Ascending aorta (tissue), 2 donors: ENCODE measurements at places on chromosomes 11 and 22.

GRCh38 chr22:50315289-50316113 is 8.1 kb upstream of the PLXNB2 start:
- no peaks in the 10 kb centered on the region for H3K27me3 ChIP-seq
- DNase-seq: no peak
- no peak overlapping the region for H3K4me3 ChIP-seq

DNA sequence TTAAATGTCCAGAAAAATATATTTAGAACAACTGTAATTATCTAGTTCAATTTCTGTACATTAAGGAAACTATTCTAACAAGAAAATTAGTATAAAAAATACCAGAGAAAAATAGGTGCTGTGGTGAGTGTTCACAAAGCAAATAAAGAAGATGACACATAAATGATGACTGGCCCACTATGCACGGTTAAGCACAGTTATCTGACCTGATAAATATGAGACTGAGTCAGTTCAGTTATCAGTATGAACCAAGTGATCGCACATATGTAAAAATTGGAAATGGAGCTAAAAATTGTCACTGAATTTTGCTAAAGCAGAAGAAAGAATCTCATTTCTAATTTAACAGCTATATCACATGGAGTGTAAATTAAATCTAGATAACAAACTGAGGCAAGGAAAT is 18.8 kb upstream of the MAML2 start:
- no peaks in the 10 kb centered on the region for H3K27me3 ChIP-seq
- H3K4me3 ChIP-seq: no peak overlapping the region
- H3K36me3 ChIP-seq: peaks cover 33% of the 10 kb centered on the region
- H3K27ac ChIP-seq: no peak overlapping the region
- no peaks in the 10 kb centered on the region for H3K4me1 ChIP-seq

DNA sequence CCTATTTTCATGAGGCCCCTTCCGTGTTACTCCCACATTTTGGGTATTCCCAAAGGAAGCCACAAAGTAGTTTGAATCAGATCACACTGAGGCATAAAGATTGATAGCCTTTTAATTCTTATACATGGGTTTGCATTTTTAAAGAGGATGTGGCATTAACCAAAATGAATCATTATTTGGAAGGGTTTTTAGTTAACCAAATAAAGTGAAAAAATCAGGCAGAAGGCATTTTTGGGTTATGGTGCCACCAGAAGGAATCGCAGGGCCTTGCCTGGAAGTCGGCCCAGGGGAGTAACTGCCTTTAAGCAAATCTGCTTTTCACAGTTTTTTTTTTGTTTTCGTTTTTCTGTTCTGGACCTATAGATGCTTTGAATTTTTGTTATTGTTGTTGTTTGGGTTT is 55.4 kb downstream of the HSD17B12 start:
- peaks cover 35% of the 10 kb centered on the region for H3K4me1 ChIP-seq
- no peak for DNase-seq
- peak overlapping the region; percentile 79 for H3K27ac ChIP-seq
- no peaks in the 10 kb centered on the region for H3K27me3 ChIP-seq
- peak overlapping the region; percentile 24 for H3K4me3 ChIP-seq

DNA sequence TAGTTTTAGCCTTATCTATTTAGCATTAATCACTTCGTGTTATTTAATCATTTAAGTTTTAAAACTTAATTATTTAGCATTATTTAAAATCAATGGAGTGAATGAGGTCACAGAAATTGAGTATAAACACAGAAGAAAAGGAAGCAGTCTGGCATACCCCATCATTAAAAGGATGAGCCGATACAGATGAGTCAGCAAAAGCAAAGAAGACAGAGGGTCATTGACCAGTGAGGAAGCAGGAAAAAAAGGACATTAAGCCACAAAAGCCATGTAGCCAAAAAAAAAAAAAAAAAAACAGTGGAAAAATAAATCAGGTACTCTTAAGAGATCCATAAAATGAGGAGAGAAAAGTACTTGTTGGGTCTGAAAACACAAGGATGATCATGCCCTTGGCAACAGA is 71.5 kb downstream of the TYR start:
- no peaks in the 10 kb centered on the region for H3K4me1 ChIP-seq
- no peaks in the 10 kb centered on the region for H3K36me3 ChIP-seq
- H3K27me3 ChIP-seq: no peaks in the 10 kb centered on the region
- DNase-seq: no peak
- H3K27ac ChIP-seq: no peak overlapping the region
- H3K4me3 ChIP-seq: no peak overlapping the region

DNA sequence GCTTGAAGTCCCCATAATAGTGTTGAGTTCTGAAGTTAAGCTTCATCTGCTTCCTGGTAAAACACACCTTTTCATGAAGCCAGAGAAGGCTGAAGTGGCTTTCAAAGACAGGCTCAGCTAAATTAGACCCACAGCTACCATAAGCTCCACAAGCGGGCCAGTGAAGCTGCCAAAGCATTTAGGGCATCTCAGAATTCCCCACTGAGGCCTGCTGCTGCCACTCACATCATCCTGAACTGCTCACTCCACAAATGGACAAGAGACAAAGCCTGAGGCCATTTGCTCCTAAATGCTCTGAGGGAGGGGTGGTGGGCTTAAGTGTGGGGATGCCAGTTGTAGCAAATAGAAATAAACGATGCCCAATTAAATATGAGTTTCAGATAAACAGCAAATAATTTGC is 14.6 kb downstream of the CCDC83 start:
- H3K27ac ChIP-seq: no peak overlapping the region
- H3K4me1 ChIP-seq: no peaks in the 10 kb centered on the region
- DNase-seq: no peak

DNA sequence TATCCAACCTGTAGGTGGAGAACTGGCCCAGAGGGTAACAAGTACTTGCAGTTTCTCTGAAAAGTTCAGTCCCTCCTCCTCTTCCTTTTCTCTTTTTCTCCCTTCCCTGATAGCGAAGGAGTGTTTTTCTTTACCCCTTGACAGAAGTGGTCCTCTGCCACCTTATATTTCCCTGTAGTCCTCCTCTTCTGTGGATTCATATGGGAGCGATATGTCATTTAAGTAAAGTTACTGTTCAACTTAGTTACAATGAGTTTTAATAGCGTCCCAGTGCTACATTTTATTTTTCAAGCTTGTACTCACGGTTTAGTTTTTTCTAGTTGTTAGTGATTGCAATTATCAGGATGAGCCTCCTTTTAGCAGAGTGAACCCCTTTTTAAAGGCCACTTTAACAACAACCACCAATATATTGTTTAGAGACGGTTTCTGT is 1.4 kb downstream of the PCF11 start:
- H3K27me3 ChIP-seq: no peaks in the 10 kb centered on the region
- DNase-seq: no peak
- H3K4me1 ChIP-seq: peaks cover 8% of the 10 kb centered on the region
- peak overlapping the region; percentile 94 for H3K4me3 ChIP-seq
- peak overlapping the region; percentile 100 for H3K27ac ChIP-seq
- H3K36me3 ChIP-seq: no peaks in the 10 kb centered on the region

DNA sequence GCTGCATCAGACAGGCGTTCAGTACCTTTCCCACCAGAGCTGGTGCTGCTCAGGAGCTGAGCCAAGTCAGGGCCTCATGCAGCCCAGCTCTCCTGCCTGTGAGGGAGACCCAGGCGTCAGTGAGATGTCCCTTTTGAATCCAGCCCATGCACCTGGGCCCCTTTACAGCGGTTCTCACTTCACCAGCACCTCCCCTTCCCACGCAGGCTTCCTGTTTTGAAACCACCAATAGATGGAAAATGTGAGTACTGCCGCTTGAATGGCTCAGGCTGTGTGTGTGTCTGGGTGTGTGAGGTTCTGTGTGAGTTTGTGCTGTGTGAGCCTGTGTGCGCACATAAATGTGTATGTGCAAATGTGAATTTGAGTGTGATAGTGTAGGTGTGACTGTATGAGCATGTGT is 88.4 kb downstream of the UBASH3B start:
- no peaks in the 10 kb centered on the region for H3K4me1 ChIP-seq
- no peak overlapping the region for H3K27ac ChIP-seq
- no peak overlapping the region for H3K4me3 ChIP-seq
- DNase-seq: peak; percentile 32

DNA sequence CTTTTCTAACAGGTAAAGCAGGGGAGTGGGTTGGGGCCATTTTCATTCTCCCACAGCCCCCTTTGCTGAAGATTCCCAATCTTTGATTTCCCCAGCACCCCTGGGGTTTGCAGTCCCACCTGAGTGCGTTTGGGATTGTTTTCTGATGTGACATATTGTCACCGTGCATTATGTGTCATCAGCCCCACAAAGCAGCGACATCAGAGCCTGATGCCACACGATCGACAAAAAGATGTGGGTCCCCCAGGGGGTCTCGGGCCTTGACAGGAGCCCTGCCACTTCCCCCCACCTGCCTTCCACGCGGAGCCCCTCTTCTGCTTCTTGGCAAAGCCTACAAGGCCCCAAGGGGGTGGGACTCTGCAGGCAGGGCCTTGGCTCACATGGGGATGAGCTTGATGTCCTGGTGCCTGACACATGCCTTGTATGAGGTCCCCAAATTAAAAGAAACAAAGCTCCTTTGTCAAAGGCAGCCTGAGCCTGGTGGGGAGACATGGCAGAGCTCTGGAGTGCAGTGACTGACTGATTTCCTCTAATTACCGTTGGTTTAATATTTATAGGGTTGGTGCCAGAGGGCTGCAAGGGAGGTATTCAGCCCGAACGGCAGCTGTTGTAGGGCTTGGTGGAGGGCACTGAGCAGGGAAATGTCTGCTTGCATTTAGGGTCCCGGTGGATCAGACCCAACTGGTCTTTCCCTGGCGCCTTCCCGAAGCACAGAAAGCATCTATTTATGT is 149.2 kb downstream of the MIAT start:
- H3K27ac ChIP-seq: no peak overlapping the region
- no peaks in the 10 kb centered on the region for H3K27me3 ChIP-seq
- no peak for DNase-seq
- no peaks in the 10 kb centered on the region for H3K4me1 ChIP-seq
- no peaks in the 10 kb centered on the region for H3K36me3 ChIP-seq

- H3K36me3 ChIP-seq: peaks cover 9% of the 10 kb centered on the region
- no peak overlapping the region for H3K4me3 ChIP-seq
- no peaks in the 10 kb centered on the region for H3K27me3 ChIP-seq
- DNase-seq: no peak
- H3K4me1 ChIP-seq: no peaks in the 10 kb centered on the region
Observed at GRCh38 chr11:116895048-116895757, 57.8 kb upstream of the APOA1 start.

GRCh38 chr11:44531116-44531504 is 34.4 kb upstream of the CD82 start:
- no peak overlapping the region for H3K27ac ChIP-seq
- no peaks in the 10 kb centered on the region for H3K4me1 ChIP-seq
- no peak for DNase-seq
- no peaks in the 10 kb centered on the region for H3K27me3 ChIP-seq
- no peaks in the 10 kb centered on the region for H3K36me3 ChIP-seq
